CD4-positive, alpha-beta T cell treated with Interferon alpha-2 for 1 hour (primary cell): ENCODE measurements at places on chromosomes 3 and 15.

DNA sequence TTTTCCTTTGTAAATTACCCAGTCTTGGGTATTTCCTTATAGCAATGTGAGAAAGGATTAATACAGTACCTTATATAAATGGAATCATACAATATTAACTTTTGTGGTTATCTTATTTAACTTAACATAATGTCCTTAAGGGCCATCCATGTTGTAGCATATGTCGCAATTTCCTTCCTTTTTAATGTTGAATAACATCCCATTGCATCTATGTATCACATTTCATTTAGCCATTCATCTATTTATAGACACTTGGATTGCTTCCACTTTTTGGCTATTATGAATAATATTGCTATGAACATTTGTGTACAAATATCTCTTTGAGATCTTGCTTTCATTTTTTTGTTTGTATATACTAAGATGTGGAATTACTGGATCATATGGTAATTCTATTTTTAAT, 342.2 kb downstream of the PDCD6IP start:
- DNase-seq = no peak

- no peak for DNase-seq
These were observed 381.4 kb upstream of the ONECUT1 start for GRCh38 chr15:53171571-53171970.

GRCh38 chr15:53462651-53463050, 296.8 kb downstream of the WDR72 start:
- DNase-seq = no peak

- no peak for DNase-seq
These were observed 5.3 kb downstream of the ACVR2B start for GRCh38 chr3:38458796-38459498.

DNA sequence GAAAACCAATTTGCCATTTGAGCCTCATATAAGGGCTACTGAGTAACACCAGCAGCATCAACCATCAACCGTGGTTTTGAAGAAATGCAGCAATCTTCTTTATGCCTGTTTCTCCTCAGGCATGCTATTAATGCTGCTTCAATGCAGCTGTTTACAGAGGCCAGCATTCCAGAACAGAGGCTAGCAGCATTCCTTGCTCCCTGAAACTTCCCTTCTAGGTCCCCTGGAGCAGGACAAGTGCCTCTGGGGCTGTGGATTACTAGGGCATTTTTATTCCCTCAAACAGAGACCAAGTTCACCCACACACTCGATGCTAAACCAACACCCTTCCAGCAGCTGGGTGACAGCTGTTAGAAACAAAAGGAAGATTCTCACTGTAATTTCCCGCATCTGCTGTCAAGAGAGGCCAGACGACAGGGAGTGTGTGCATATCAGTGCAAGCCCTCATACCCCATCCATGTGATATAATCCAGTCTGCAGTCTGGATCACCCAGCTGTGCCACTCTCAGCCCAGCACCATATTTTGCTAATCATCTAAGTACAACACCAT, 57.5 kb downstream of the HOMER2 start:
- no peak for DNase-seq

GRCh38 chr3:101509811-101510210, 3.2 kb downstream of the SENP7 start:
- DNase-seq = no peak
